ENCODE measurements at places on chromosomes 16 and 17. TPM values are rescaled to one million over a fixed set of nuclear protein-coding genes. Genes with fewer than 3 reads are reported as not detected.

GRCh38 chr16:31461201-31461920, 2.1 kb downstream of the ARMC5 start:
- no peak for DNase-seq

DNA sequence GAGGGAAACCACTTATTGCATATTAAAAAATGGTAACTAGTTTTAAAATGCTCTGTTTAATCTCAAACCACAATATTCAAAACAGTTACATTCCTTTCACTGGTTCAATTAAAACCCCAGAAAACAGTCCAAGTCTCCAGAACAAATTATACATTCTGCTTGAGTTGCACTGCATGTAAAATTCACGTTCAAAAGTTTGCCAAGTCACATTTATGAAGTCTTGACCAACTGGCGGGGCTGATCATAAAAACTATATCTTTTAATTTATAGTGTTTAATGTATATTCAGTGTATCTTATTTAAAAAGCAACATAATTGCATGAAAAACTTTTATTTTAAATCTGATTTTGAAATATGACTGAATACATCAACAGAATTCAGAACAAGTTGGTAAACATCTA, 25.0 kb downstream of the CPPED1 start:
- DNase-seq: no peak

Gene USP32
- 48.9 TPM for total RNA-seq

Gene HS3ST3A1
- total RNA-seq: 35.4 TPM

- no peak for DNase-seq
Measured at GRCh38 chr16:69863401-69864281, 87.5 kb upstream of the CLEC18A start.

Gene TEX14
- total RNA-seq: not detected

Gene TPSAB1
- not detected for total RNA-seq

DNA sequence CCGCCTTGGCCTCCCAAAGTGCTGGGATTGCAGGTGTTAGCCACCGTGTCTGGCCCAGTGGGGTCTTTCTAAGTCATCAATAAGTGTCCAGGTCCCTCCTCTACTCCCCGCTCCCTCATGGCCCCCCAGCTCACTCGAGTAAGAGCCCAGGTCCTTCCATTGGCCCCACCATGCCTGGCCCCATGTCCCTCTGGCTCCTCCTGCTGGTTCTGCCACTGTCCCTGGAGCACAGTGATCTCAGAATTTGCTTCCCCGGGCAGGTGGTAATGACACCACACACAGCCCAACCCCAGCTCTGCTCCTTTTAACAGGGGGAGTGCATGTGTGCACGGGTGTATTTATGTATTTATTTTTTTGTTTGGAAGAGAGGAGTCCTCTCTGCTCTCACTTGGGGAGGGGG, 19.6 kb downstream of the MGAT5B start:
- DNase-seq: no peak

DNA sequence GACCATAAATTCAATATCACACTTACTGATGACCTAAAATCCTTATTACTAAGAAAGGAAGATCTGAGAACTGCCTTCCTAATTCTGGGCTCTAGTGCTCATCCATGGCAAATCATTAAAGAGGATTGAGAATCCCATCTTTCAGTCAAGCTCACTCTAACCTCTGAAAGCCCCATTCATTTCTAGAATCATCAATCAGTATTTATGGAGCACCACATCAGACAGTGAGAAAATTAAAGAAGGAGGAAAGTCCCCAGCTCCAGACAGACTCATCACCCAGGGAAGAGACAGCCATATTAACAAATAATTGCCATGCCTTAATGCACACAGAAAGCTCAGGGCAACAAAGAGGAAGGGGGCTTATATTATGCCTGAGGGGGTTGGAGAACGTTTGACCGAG, 256.1 kb upstream of the SOX9 start:
- no peak for DNase-seq

Gene TTLL6
- total RNA-seq: not detected

DNA sequence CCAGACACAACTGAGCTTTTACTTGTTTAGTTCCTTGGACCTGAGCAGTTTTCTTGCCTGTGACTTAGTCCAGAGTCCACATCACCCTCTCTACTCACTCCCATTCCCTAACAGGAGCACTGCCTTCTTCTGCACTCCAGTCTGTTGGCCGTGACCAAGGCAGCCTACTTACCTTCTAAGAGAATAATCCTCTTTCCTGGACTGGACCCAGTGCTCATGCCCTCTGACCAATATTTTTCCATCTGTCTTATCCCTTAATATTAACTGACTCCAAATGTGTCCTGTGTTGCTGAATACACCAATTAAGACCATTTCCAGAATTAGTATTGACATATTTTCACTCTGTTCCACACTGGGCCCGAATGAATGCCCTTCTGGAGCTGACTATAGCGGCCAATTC, 681.0 kb upstream of the KIF2B start:
- no peak for DNase-seq

Gene KRT20
- total RNA-seq: not detected

- DNase-seq: no peak
Measured at GRCh38 chr16:86127366-86127765, 228.4 kb downstream of the IRF8 start.

DNA sequence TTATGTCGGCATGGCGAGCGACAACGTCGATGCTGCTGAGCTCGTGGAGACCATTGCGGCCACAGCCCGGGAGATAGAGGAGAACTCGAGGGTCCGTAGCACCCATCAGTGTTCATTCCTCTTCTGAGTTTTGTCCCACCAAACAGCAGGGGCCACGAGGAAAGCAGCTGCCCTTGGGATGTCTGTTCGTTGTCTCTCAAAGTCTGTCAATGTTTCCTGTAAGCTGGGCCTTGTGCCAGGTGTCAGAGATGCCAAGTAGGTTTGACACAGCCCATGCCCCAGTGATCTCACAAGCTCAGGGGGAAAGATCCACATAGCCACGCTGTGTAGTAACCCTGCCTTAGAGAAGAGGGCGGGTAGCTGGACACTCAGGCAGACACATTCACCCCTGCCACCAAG, 22.6 kb downstream of the NTAN1 start:
- no peak for DNase-seq

Gene ZFP3
- not detected for total RNA-seq

Gene RAB11FIP3
- 31.4 TPM for total RNA-seq

Gene PPP1R27
- total RNA-seq: not detected

- DNase-seq: no peak
Measured at GRCh38 chr17:53629188-53629587, 193.5 kb upstream of the KIF2B start.

DNA sequence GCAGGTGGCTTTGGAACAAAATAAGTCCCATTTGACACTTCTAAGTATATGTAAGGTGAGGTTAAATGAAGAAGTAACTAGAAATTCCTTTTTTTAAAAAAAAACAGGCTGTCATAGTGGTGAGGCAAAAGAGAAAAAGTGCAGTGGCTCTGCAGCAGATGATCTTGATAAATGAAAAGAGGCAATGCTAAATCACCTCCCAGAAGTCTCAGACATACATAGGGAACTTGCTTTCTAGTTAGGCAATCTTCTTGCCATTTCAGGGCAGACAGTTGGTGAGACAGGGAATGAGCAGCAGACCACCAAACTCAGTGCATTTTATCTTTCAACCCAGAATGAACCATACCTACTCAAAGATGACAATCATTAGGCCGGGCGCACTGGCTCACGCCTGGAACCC, 90.8 kb downstream of the MYO1D start:
- no peak for DNase-seq

Gene ABCC11
- 0.09 TPM for total RNA-seq

DNA sequence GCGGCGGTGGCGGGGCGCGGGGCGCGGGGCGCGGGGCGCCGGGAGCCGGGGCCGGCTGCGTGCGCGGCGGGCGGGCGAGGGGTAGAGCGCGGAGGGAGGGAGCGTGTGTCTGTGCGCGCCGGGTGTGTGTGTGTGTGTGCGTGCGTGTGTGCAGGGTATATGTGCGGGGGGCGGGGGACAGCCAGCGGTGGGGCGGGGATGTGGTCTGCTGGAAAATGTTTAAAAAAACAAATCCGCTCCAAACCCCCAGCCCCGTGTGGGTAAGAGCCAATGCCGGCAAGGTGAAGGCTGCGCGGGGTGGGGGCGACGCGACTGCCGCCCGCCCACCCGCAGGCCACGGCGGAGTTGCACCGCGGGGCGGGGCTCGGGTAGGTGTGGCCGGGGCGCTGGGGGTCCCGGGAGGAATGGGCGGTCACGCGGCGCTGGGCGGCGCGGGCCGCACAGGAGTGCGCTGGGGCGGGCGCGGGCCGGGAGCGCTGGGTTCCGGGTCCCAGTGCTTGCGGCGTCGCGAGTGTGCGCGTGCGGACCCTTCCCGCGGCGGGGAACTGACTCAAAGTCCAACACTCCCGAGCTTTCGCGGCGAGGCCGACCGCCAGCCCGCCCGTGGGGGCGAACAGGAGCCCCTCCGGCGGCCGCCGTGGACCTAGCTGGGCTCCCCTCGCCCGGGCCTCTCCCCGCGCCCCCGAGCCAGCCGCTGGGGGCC, at the start of gene CYGB:
TSS of gene CYGB (minus strand) at position 132 of the 703 bp plus-strand sequence. CDS start 167 bp downstream, outside the sequence.
- DNase-seq: no peak

DNA sequence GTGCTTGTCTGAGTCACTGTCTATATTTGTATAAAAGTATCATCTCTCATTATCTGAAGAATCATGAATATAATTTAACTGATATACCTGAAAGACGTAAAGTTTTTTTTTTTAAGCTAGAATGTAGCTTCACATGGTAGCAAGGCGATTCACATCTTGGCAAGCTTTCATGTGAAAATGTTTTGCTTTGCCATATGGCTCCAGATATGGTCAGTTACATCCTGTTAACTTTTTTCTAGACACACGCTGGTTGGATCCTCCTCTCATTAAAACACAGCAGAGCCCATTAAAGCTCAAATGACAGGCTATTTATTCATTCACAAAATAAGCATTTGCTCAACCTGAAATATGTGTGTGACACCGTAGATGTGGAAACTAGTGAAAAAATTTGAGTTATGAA, 412.8 kb downstream of the KIF2B start:
- no peak for DNase-seq

Gene SMIM36
- not detected for total RNA-seq

Gene SEZ6
- not detected for total RNA-seq

Gene CCL3
- not detected for total RNA-seq

GRCh38 chr17:28169621-28170349, 127.3 kb downstream of the NLK start:
- DNase-seq: no peak

Gene UBB
- total RNA-seq: 1,774 TPM

DNA sequence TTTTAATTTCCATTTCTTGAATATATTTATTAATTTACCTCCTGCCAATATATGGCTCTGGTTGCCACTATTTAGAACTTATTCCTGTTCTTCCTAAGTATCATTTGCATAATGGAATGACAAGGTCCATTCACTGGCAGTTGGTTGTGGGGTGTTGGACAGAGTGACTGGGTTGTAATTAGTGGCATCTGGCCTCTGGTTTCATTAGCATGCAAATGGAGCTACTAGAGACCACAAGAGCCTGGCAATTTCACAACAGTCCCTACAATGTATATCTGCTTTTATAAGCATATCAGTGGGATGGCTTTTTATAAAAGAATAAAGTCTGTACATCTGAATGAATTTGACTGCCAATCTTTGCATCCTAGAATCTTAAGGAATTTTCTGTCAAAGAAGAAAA, 1030.9 kb upstream of the CDH8 start:
- no peak for DNase-seq

DNA sequence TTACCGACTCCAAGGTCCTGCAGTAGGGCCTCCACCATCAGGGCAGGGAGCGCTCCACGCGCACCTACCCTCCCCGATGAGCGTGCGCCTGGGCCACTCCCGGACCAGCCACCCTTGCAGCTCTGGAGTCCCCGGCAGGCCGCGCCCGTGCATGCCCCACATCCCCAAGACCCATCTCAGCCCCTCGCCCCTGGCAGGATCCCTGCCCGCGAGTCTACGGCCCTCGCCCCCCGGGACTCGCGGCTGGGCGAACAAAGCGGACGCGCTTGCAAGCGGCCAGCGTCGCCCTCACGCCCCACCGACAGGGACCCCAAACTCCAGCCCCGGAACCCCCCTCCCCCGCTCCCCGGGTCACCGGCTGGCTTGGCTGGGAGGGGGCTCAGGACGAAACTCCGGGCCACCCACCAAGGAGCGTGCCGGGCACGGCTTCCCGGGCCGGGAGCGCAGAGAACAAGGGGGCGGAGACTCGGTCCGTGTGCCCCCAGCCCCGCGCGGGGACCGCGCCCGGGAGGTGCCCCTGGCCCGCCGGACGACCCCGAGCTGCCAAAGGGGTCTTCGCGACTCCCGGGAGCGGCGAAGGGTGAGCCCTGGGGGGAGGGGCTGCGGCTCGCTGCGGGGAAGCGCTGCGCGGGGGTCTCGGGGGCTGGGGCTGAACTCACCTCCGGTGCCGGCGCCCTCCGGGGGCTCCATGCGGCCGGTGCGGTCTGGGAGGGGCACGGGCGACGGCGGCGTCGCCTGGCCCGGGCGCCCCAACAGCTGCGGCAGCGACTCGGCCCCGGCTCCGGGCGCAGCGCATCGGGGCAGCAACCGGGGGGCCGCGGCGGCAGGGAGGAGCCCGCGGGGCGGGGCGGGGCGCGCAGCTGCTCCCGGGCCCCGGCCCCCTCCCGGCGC, at the start of gene DBNDD1:
TSS of gene DBNDD1 (minus strand) at position 805 of the 891 bp plus-strand sequence. CDS start at position 690, 115 bp downstream.
- no peak for DNase-seq

GRCh38 chr17:81386141-81386645, 9.1 kb upstream of the BAHCC1 start:
- DNase-seq: no peak

GRCh38 chr16:88963583-88963982, 13.4 kb downstream of the CBFA2T3 start:
- DNase-seq: no peak

DNA sequence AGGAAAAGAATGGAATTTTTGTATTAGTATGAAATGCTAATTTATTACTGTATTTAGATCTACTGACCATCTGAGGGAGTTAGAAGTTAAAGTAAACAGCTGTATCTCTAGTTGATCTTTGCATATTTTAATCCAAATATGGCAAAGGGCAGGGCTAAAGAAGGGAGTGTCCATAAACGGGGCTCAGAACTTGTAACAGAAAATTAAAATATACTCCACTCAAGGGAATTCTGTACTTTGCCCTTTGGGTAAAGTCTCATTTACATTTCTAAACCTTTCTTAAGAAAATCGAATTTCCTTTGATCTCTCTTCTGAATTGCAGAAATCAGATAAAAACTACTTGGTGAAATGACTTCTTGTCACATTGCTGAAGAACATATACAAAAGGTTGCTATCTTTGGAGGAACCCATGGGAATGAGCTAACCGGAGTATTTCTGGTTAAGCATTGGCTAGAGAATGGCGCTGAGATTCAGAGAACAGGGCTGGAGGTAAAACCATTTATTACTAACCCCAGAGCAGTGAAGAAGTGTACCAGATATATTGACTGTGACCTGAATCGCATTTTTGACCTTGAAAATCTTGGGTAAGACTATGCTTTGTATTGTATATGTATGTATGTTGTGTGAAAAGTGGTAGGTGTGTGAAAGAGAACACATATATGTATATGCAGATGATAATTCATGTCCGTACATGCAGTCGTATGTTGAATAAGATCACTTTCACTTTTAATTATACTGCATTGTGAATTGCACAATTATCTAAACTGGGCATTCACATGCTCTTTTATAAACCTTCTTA, at the start of gene ASPA:
TSS of gene ASPA (plus strand) at position 186 of the 799 bp plus-strand sequence. CDS start at position 349, 163 bp downstream.
- DNase-seq: no peak

Data from HFFc6 (cell line).